Stimulated activated CD8-positive, alpha-beta memory T cell treated with anti-CD3 and anti-CD28 coated beads, Interleukin-4, amount 100 ng/mL, for 4 hours (primary cell): ENCODE measurements at places on chromosomes 13 and 19.

- DNase-seq: no peak
Observed at GRCh38 chr19:1766800-1767352, 13.6 kb downstream of the ONECUT3 start.

DNA sequence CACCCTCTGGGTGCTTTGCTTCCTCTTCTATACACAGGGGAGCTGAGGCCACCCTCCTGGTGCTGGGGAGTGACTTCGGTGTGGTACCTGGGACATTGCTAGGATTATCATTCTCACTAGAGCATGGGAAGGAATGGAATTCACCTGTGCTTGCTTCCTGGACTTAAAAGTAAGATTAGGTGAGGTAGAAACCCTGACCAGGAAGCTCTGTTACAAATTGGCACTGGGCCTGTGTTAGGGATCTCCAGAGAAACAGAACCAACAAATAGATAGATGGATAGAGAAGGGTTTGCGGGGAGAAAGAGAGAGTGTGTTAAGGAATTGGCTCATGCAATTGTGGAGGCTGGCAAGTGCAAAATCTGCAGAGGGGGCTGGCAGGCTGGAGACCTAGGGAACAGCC lies 13.9 kb upstream of the SIAH3 start:
- DNase-seq: no peak

DNA sequence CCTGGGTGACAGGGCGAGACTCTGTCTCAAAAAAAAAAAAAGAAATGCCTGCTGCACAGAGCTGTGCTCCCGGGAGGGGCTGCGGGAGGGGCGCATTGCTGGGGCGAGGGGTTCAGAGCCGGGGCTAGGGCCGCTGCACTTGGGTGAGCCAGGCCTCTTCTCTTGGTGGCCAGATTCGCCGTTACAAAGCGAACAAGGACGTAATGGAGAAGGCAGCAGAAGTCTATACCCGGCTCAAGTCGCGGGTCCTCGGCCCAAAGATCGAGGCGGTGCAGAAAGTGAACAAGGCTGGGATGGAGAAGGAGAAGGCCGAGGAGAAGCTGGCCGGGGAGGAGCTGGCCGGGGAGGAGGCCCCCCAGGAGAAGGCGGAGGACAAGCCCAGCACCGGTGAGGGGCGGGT lies 19.0 kb downstream of the PLIN4 start:
- no peak for DNase-seq

DNA sequence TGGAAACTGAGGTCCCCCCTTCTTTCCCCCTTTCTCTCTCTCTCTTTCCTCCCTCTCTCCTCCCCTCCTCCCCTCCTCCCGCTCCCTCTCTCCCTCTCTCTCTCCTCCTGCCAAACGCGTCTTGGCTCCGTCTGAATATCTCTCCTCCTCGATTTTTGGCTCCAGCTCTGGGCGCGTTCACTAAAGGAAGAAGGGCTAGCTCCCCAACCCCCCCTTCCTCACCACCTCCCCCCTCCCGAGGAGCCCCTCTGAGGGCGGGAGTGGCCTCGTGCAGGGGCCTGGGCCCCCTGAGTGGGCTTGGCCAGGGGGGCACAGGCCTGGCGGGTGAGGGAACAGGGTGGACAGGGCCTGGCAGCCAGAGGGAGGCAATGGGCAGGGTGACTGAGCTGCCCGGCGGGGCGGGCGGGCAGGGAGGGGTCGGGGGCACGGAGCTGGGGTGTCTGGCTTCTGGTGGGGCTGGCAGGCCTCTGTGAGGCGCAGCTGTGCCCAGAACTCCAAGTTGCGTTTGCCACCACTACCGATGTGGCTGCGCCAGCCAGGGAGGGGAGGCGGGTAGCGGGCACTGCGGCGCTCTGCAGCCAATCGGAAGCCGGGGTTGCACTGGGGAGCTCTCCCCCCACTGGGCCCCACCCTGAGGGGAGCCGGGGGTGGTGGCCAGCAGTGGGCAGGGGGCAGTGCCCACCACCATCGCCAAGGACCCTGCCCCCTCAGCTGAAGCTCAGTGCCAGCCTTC lies 7.1 kb downstream of the NFIX start:
- DNase-seq: no peak

- DNase-seq: no peak
Observed at GRCh38 chr19:37413313-37414084, 42.6 kb downstream of the ZNF527 start.

- DNase-seq: no peak
Observed at GRCh38 chr19:40486017-40486416, 19.2 kb downstream of the SPTBN4 start.

- DNase-seq: no peak
Observed at GRCh38 chr19:4380254-4380727, 20.1 kb downstream of the SH3GL1 start.

GRCh38 chr13:111519490-111520170 lies 199.2 kb downstream of the TEX29 start:
- no peak for DNase-seq

DNA sequence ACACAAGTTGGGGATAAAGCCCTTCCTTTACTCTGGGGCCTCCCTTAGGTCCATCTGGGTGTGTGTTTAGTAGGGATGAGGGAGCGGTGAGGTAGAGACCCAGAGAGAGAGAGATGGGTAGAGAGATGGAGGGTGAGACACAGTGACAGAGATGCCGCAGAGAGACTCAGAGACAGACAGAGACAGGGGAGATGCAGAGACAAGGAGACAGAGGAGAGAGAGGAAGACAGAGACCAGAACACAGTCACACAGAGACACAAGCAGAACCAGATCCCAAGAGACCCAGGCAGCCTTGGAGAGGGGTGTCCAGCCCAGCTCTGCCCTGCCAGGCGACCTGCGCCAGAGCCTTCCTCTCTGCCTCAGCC lies 2.4 kb downstream of the KLK1 start:
- DNase-seq: no peak

DNA sequence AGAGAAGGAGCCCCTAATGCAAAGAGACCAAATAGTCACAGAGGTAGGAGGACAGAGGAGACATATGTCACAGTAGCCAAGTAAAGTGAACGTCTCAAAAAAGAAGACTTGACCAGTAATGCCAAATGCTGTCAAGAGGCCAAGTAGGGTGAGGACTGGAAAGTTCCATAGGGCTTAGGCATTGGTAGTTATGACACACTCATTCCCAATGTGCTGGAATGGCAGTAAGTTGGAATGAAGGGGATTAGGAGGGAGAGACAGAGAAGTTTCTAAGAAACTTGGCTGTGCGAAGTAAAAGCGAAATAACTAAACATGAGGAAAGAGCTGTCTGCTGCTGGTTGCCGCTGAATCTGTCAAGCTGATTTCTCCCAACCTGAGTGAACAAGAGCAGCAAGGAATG lies 14.9 kb upstream of the FRY start:
- DNase-seq: no peak

DNA sequence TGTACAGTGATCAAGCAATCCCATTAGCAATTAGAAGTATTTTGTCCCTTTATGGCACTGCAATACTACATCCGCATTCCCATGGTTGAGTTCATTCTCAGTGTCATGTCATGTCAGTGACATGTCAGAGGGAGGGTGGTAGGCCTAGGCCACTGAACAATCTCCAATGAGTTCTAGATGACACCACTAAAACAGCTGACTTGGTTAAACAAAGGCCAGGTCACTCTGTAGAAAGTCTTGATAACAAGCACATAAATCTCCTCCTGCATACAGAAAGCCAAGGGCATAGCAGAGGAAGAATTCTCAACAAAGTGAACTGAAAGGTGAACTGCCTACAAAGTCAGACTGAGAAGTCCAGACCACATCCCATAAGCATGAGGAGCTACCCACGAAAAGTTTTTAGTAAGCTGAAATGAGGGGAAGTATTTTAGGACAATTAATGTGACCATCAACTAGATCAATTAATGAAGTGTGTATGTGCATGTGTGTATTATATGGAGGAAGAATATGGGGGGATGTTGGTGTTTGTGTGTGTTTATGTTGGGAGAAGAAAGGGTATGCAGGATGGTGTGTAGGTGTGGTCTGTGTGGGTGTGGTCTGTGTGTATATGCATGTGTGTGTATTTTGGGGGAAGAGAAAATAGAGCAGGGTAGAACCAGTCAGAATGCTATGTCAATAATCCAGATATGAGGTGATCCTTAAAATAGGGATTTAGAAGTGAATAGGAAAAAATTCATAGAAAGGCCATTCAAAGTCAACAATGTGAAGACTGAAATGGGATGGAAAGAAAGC lies 67.7 kb downstream of the TBC1D4 start:
- no peak for DNase-seq

DNA sequence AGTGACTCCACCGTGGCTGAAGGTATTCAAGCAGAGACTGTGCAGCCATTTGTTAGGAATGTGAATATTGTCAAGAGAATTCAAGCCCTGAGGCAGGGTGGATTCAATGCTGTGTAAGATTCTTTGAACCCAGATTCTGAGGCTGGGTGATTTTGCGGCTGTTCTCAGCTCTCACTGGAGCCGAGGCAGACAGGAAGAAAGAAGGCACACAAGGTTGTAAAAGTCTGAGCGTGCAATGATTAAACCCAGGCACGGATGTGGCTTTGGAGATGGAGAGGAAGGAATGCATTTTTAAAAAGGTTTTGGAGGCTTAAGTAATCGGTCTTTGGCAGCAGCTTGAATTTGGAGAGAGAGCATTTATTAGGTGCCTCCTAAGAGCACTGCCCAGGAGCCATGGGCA lies 187.9 kb downstream of the KATNAL1 start:
- DNase-seq: no peak

DNA sequence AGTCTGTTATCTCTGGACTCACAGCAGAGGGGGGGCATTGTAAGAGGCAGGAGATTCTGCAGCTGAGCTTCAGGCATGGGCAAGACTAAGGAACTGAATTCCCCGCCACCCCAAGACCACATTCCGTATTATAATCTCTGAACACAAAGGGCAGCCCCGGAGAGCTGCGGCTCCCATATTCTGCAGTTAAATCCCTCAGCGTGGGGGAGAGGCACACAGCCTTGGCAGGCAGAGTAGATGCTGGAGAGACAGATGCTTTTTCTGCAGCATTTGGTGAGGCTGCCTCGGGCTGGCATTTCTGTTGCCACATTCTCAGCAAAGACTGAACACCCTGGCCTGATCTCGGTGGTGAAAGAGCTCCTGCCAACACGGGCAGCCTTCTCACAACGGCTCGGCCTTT lies 12.9 kb downstream of the CHAF1A start:
- no peak for DNase-seq

DNA sequence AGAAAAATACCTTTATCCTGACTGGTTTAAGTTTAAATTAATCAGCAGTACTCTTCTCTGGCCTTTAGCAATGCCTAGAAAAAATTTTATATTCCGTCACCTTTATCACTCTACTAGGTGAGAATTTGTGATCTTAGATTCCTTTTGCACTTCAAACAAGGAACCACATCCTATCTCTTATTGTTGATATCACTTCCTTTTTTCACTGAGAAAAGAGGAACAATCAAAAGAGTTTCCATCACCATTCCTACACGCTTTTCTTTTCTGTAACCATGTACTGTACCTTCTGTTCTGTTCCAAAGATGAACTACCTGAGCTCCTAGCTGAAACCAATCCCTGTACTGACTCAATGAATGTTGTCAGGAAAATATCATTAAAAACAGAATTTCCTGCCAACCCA lies 1379.0 kb upstream of the MIR17HG start:
- no peak for DNase-seq

- no peak for DNase-seq
Observed at GRCh38 chr19:50686310-50687032, 33.1 kb downstream of the SHANK1 start.

- DNase-seq: no peak
Observed at GRCh38 chr19:22606212-22606553, 27.9 kb upstream of the ZNF492 start.

DNA sequence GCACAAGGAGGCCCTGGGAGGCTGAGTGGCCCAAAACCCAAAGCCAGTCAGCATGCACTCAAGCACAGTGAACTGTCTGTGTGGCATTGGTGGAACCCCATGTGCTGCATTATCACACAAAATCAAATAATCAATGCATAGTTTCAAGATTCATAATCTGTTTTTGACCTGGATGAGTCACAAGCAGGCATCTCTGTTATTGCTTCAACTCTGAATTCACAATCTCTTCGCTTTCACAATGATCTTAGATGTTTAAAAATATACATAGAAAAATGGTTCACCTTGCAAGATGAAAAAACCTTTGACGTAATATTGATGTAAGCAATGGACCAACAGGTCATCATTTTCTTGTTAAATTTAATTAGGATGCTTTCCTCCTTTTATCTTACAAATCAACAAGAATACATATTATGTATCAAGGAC lies 455.4 kb downstream of the IRS2 start:
- no peak for DNase-seq

GRCh38 chr19:55451163-55451964 lies 8.3 kb upstream of the SHISA7 start:
- DNase-seq: no peak

- DNase-seq: no peak
Observed at GRCh38 chr19:44007473-44007872, 4.7 kb downstream of the ZNF230 start.
